Smooth muscle cell of the brain vasculature (primary cell): ENCODE measurements at places on chromosomes 6 and 20.

DNA sequence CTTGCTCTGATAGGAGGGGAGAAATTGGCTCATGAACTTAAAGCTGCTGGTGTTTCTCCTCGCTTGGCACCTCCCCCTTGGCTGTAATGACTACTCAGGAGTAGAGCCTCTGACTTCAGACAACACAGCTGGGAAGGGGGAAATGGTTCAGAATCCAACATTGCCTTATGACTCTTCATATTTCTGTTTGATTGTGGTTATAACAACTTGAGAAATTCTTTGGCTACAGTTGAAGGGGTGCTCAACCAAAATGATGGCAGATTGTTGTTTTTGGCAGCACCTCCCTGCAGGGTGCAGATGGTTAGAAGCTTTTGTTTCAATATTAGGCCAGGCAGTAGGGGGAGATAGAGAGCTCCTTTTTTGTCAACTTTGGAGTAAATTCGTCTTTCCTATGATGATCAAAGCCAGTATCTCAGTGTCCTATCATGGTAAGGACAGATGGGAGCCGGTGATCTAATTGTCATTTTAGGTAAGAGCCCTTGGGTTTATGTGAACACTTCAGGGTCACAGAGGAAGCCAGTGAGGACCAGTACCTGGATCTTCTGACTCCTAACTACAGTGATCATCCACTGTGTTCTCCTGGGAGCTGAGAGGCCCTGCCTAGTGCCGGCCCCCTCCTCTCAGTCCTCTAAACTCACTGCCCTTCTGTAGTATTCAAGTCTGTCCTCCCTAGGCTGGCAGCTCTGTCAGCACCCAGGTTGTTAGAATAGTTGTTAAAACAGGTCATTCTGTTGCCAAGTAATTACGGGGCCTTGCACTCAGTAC is 39.9 kb downstream of the RPRD1B start:
- peak; percentile 89 for DNase-seq

- DNase-seq = no peak
Measured at GRCh38 chr6:154590756-154591155, 80.3 kb upstream of the CNKSR3 start.

DNA sequence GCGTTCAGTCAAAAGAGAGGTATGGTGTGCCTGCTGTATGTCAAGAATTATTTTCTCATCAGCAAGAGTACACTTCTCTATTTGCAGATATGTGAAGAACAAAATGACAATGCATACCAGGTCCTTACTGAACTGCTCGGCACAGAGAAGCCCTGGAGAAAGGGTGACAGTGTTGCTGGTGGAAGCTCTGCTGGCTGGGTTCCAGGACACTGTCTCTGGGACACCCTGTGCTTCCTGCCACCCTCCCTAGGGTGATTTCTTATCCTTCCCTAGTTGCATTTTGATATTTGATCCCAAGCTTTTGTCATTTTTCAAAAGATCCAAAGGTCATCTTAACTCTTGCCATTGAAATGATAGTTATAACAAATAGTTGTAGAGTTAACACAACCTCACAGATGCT is 8.3 kb upstream of the CST5 start:
- DNase-seq = no peak

DNA sequence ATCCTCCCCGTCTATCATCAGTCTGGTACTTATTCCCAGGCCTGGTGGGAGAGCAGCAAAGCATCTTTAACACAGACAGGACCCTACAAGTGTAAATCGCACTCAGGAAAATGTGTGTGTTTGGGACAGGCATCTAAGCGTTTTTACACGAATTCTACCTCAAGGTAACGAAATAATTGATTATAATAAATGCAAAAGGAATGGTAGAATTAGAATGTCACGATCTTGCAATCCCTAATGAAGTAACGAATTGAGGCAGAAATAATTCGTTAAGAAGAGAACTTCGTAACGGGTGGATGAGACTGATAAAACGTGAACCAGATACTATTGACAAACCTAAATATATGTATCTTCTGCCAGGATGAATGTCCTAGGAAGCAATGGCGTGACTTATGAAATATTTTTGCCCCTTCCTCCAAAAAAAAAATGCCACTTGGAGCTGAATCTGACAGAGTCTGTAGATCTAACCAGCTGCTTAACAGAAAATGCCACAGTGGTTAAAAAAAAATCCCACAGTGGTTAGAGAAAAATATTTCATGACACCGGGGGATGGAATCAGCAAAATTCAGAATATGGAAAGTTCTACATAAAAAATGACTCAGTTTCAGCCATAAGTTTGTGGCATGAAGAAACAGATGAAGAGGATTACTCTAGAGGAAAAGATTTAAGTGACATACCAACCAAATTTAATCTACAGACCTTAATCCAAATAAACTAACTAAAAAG is 68.7 kb downstream of the F13A1 start:
- no peak for DNase-seq

GRCh38 chr6:34036357-34037069 is 109.4 kb downstream of the GRM4 start:
- DNase-seq = no peak

- no peak for DNase-seq
Measured at GRCh38 chr6:85680388-85680787, 37.7 kb upstream of the SYNCRIP start.

DNA sequence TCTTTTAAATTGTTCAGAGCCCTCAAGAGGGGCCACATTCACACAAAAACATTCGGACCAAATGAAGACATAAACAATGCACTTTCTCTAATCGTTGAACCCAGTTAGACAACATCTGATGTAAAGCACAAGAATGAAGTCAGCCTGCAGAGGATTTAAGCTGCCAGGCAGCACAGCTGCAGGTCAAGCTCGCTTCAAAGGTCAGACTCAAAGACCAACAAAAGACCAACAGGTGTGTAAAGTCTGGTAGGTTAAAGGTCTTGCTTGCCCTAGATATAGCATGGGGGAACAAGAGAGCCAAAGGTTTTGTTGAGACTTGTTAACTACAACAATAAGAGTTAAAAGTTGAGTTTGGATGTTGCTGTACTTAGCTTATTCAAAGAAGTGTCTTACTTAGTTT is 26.7 kb upstream of the MYLIP start:
- no peak for DNase-seq

DNA sequence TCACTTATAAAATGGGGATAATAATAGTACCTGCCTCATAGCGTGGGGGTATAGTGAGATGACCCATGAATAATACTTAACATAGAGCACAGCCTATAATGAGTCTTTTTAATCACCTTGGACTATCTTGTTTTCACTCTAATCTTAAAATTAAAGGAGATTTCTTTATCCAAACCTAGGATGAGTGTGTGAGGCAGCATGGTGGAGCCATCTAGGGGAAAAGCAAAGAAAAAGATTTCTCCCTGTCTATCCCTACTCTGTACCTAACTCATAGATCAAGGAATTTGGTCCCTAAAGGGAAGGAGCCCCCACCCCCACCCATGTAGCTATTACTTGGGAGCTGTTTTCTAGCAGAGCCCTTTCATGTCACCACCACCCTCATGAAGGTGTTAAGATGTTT is 45.2 kb upstream of the PAK5 start:
- no peak for DNase-seq

GRCh38 chr6:100344761-100345160 is 120.0 kb downstream of the SIM1 start:
- DNase-seq = no peak

DNA sequence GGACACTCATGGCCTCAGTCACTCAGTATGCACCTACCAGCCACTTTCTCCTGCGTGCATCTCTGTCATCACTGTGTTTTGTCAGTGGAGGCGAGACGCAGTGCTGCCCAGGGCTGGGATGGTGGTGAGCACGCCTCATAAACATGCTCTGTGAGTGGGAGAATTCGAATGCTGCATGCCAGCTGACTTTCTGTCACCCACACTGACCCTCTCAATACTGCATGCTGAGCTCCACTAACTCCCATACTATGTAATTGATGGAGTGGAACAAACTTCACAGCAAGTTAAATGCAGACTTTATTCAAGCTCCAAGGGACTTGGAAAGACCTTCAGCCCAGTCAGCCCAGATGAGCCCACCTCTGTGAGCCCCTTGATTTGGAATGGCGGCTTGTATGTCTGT is 22.7 kb upstream of the GGTLC1 start:
- no peak for DNase-seq

DNA sequence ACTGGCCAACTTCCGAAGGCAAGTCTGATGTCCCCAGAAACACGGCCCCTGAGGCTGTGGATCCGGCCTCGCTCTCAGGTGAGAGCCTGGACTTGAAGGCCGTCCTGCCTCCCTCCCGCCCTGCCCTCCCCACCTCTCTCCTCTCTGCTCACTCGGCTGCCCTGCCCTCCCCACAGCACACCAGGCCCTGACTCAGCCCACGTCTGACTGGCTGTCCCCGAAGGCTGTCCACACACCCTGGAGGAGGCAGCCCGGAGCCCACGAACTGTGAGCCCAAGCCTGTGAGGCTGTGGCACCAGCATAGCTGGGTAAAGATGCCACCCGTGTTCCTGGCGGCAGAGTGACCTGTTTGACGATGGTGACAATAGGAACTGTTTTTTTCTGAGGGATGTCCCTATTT is 16.3 kb downstream of the GATA5 start:
- no peak for DNase-seq

GRCh38 chr6:5274231-5274630 is 12.9 kb downstream of the FARS2 start:
- no peak for DNase-seq

- DNase-seq = no peak
Measured at GRCh38 chr6:6052216-6052615, 45.5 kb upstream of the NRN1 start.

GRCh38 chr6:169439710-169440109 is 186.1 kb upstream of the THBS2 start:
- no peak for DNase-seq

DNA sequence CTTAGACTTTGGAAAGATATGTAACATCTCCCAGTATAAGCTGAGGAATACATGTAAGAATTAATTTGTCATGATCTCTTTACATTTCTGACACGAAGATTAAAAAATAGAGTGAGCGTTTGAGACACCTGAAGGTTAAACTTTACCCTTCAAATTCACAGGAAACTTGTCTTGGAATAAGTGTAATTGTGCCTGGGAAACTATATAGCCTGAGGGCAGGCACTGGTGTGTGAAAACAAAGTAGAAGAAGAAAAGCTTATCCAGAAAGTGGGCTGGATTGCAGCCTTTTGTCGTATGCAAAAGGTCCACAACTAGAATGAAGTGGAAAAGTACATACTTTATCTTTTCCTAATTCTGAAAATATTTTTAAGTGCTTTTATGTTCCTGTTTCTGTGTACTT is 275.7 kb upstream of the TCF21 start:
- DNase-seq = no peak

GRCh38 chr6:118371955-118372354 is 176.1 kb upstream of the PLN start:
- DNase-seq = no peak

GRCh38 chr6:24932832-24933231 is 2.9 kb downstream of the RIPOR2 start:
- DNase-seq = no peak

DNA sequence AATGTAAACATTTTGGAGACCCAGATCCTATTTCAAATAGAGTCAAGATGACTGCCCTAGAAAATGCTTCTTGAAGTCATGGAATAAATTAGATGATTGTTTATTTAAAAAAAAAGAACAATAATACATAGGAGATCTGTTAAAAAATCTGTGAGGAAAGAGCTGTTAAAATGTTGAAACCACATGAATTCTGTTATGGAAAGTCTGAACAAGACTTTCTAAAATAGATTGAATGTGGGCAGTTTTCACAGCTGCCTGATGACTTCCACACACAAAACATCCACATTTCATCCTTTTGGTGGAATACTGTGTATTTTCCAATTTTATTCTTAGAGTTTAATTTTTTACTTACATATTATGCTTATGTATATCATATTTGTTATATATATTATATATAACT is 186.1 kb downstream of the LAMA2 start:
- no peak for DNase-seq

DNA sequence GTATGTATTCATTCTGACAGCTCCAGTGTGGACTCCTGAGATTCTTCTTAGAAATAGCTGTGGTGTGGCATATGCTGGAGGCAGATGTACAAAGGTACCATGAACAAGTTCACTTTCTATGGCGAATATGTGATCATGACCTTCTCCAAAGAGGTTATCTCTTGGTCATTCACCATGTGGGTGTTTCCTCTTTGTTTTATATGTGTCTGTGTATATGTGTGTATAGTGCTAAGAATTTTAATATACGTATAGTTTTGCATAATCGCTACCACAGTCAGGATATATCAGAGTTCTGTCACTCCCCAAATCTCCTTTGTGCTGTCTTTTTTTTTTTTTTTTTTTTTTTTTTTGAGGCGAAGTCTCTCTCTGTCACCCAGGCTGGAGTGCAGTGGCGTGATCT is 47.1 kb downstream of the PHACTR2 start:
- DNase-seq = no peak

GRCh38 chr6:138765896-138766655 is 7.5 kb upstream of the CCDC28A start:
- DNase-seq = peak; percentile 23

GRCh38 chr20:24497851-24498250 is 28.4 kb downstream of the SYNDIG1 start:
- peak; percentile 88 for DNase-seq

DNA sequence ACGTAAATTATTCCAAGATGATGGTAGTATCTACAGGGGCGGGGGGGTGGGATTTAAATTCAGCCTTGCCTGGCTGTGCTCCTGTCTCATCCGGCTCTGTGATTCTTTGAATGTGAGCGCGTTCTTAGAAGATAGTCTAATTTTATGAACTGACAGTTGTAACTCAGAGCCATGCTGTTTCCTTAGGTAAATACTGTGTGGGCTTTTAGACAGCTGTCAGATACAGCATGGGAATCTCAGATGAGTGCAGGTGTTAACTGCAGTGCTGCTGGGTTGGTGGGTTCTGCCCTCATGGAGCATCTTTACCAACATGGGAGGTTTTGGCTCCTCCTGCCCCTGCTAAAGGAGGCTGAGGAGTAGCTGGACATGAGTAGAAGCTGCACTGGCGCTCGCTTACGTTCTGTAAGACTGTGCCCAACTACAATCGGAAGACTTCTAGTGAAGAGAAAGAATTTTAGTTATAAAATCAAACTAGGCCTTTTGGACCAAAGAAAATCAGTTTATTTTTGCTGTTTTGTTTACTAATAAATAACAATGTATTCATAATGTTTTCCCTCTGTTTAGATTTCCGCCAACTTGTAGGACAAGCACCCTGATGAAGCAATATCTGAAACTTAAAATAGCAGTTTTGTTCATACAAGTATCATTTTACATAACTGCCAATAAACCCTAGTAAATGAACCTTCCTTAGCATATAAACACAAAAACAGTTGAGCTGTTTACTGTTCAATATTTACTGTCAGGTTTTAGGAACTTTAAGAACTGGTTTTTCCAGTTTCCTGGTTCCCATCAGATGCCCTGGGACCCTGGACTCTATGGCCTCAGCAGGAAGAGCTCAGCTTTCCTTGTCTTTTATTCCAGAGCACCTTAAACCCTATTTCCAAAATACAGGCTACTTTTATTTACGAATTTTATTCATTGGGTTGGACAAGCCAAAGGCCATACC is 66.1 kb downstream of the FAM120B start:
- DNase-seq = no peak

GRCh38 chr6:94289131-94289530 is 869.8 kb upstream of the EPHA7 start:
- DNase-seq = no peak

- no peak for DNase-seq
Measured at GRCh38 chr20:47676219-47676721, 109.0 kb downstream of the SULF2 start.
